Vagina (tissue), 2 donors: ENCODE measurements at places on chromosomes 13 and 19. TPM values are rescaled to one million over a fixed set of nuclear protein-coding genes. Genes with fewer than 3 reads are reported as not detected.

GRCh38 chr13:106814463-106814862 lies 246.5 kb upstream of the ARGLU1 start:
- no peak overlapping the region for H3K27ac ChIP-seq
- H3K36me3 ChIP-seq: no peaks in the 10 kb centered on the region
- H3K4me3 ChIP-seq: no peak overlapping the region
- H3K27me3 ChIP-seq: no peaks in the 10 kb centered on the region
- H3K4me1 ChIP-seq: no peaks in the 10 kb centered on the region

ADGRE3 gene
- not detected for total RNA-seq

DNA sequence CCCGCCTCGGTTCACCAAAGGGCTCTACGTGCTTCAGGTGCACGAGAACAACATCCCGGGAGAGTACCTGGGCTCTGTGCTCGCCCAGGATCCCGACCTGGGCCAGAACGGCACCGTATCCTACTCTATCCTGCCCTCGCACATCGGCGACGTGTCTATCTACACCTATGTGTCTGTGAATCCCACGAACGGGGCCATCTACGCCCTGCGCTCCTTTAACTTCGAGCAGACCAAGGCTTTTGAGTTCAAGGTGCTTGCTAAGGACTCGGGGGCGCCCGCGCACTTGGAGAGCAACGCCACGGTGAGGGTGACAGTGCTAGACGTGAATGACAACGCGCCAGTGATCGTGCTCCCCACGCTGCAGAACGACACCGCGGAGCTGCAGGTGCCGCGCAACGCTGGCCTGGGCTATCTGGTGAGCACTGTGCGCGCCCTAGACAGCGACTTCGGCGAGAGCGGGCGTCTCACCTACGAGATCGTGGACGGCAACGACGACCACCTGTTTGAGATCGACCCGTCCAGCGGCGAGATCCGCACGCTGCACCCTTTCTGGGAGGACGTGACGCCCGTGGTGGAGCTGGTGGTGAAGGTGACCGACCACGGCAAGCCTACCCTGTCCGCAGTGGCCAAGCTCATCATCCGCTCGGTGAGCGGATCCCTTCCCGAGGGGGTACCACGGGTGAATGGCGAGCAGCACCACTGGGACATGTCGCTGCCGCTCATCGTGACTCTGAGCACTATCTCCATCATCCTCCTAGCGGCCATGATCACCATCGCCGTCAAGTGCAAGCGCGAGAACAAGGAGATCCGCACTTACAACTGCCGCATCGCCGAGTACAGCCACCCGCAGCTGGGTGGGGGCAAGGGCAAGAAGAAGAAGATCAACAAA lies 2.6 kb downstream of the PCDH17 start:
- peak overlapping the region; percentile 4 for H3K27ac ChIP-seq
- no peak for DNase-seq
- H3K36me3 ChIP-seq: no peaks in the 10 kb centered on the region
- peak overlapping the region; percentile 46 for H3K4me3 ChIP-seq

LILRB2 gene
- 2.0 TPM for total RNA-seq

CEACAM16 gene
- total RNA-seq: not detected

- no peaks in the 10 kb centered on the region for H3K4me1 ChIP-seq
- no peaks in the 10 kb centered on the region for H3K36me3 ChIP-seq
- no peak for DNase-seq
- no peaks in the 10 kb centered on the region for H3K27me3 ChIP-seq
Measured at GRCh38 chr13:92387245-92387644, 839.4 kb upstream of the GPC6 start.

DNA sequence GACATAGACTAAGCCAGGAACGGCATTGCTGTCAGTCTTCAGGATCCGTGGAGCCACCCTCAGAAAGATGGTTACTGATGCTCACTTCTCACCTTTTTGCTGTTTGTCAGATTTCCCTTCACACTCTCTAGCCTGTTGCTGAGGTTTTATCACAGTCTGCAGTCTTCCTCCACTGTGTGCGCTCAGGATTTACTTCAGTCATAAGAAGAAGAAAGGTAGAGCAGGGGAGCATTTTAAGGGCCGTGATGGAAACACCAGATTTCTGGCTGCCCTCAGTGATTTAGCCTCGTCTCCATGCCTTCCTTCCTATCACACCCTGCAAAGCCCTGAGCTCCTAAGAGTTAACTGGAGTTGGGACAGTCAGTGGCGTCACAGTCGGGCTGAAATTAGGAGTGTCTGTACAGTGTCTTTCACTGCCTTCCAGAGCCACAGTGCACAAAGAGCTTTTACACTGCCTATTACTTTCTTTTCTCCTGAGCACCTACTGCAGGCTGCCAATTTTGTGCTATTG lies 60.0 kb upstream of the GPR183 start:
- peaks cover 10% of the 10 kb centered on the region for H3K36me3 ChIP-seq
- H3K27me3 ChIP-seq: no peaks in the 10 kb centered on the region
- H3K4me3 ChIP-seq: no peak overlapping the region
- DNase-seq: no peak
- H3K27ac ChIP-seq: no peak overlapping the region

OR10H1 gene
- total RNA-seq: not detected

DNA sequence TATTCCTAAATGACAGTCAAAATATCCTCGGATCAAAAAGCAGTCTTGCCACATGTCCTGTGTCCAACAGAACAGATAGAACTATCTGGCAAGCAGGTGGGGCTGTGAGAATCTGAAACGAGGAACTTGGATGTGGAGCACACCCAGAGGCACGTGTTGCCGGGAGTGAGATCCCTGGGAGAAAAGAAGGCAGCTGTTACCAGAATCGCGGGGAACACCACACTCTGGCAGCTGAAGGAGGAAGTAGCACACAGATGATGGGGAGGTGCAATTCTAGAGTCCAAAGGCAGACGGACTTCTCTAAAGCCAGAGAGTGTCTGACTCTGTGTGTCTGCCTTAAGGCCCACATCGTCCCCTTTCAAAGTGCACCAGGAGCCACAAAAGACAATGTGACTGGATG lies 22.3 kb downstream of the SLC7A1 start:
- no peak overlapping the region for H3K27ac ChIP-seq
- no peak for DNase-seq
- no peaks in the 10 kb centered on the region for H3K27me3 ChIP-seq
- H3K4me3 ChIP-seq: no peak overlapping the region
- peaks cover 42% of the 10 kb centered on the region for H3K4me1 ChIP-seq
- no peaks in the 10 kb centered on the region for H3K36me3 ChIP-seq

FLT3 gene
- total RNA-seq: not detected

- no peaks in the 10 kb centered on the region for H3K36me3 ChIP-seq
- H3K27ac ChIP-seq: peak overlapping the region; percentile 20
- peak overlapping the region; percentile 37 for H3K4me3 ChIP-seq
- no peaks in the 10 kb centered on the region for H3K27me3 ChIP-seq
- DNase-seq: peak; percentile 83
Measured at GRCh38 chr19:58538257-58539168, 5.4 kb upstream of the TRIM28 start.

DNA sequence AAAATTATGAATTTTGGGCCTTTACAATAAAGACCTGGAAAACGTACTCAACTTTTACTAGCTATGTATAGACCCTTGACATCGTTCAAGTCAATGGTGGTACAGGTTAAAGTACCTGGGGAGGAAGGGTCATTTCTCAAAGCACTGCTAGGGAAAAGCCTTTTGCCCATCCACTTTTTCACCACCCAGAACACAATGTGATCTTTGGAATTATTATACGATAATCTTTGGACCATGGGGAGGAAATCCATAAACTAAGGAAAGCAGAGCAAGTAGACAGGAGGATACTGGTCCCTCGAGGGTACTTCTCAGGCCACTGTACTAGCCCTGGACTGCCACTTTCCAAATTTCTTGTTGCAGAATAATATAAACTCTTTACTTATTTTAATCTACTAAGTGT lies 39.5 kb downstream of the UBL3 start:
- no peak overlapping the region for H3K4me3 ChIP-seq
- no peak overlapping the region for H3K27ac ChIP-seq
- H3K36me3 ChIP-seq: no peaks in the 10 kb centered on the region
- no peak for DNase-seq
- H3K4me1 ChIP-seq: peaks cover 55% of the 10 kb centered on the region

DNA sequence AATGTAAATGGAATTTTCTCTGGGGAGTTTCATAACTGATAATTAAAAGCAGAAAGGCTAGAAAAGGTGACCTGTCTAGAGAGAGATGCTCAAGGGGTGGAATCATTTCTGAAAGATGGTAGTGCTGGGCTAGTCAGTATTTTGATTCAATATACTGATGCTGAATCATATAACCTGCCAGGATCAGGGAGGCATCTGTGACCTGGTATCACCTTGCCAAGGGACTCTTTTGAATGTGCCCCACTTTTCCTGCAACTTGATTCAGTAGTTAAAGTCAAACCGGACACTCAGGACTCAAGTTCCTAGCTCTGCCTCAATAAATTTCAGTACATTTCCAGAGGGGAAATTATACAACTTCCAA lies 15.8 kb downstream of the LCP1 start:
- no peaks in the 10 kb centered on the region for H3K36me3 ChIP-seq
- H3K4me3 ChIP-seq: no peak overlapping the region
- DNase-seq: no peak
- H3K27ac ChIP-seq: no peak overlapping the region

ETFB gene
- 114 TPM for total RNA-seq

DNA sequence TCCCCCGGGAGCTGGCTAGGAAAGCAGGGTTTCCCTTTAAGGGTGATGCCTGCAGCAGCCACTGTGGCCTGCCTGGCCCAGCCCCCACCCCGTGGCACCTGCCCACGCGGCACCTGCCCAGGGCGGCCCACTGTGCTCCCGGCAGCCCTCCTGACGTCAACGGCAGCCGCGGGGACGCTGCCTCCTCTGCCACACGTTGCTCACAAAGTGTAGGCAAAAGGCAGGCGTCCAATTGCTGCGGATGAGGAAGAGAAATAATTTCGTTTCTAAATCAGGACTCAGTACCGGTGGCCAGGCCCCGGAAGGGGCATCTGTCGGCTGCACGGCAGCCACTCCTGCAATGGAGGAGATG lies 122.3 kb downstream of the URI1 start:
- H3K36me3 ChIP-seq: no peaks in the 10 kb centered on the region
- H3K4me3 ChIP-seq: no peak overlapping the region
- H3K27me3 ChIP-seq: no peaks in the 10 kb centered on the region
- no peaks in the 10 kb centered on the region for H3K4me1 ChIP-seq

ZNF570 gene
- total RNA-seq: 5.2 TPM

DNA sequence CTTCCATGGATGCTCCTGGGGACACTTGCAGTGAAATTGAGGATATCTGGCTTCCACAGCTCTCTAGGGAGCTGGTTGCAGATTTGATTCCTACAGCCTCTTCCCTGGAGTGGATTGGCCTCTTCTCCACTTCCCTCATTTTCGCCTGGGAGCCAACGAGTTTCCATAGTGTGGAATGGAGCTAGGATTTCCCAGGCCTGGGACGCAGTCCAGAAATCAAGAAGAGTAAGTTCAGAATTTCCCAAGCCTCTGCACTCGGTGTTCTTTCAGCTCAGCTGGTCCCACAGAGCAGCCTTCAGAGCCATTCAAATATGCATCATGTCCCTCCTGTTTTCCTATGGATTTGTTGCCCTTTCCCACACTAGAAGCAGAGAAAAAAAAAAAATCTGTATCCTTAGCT lies 68.2 kb downstream of the RAP2A start:
- H3K4me1 ChIP-seq: peaks cover 17% of the 10 kb centered on the region
- no peaks in the 10 kb centered on the region for H3K36me3 ChIP-seq
- peak overlapping the region; percentile 57 for H3K27ac ChIP-seq
- no peak overlapping the region for H3K4me3 ChIP-seq
- DNase-seq: no peak

- no peaks in the 10 kb centered on the region for H3K36me3 ChIP-seq
- no peaks in the 10 kb centered on the region for H3K27me3 ChIP-seq
- peaks cover 7% of the 10 kb centered on the region for H3K4me1 ChIP-seq
- no peak overlapping the region for H3K4me3 ChIP-seq
Measured at GRCh38 chr13:44504116-44504515, 72.0 kb downstream of the TSC22D1 start.
